ENCODE measurements at places on chromosomes 5 and 9. TPM values are rescaled to one million over a fixed set of nuclear protein-coding genes. Genes with fewer than 3 reads are reported as not detected.

PPP3R2 gene
- polyA plus RNA-seq: not detected

NMUR2 gene
- polyA plus RNA-seq: 0.16 TPM

DNA sequence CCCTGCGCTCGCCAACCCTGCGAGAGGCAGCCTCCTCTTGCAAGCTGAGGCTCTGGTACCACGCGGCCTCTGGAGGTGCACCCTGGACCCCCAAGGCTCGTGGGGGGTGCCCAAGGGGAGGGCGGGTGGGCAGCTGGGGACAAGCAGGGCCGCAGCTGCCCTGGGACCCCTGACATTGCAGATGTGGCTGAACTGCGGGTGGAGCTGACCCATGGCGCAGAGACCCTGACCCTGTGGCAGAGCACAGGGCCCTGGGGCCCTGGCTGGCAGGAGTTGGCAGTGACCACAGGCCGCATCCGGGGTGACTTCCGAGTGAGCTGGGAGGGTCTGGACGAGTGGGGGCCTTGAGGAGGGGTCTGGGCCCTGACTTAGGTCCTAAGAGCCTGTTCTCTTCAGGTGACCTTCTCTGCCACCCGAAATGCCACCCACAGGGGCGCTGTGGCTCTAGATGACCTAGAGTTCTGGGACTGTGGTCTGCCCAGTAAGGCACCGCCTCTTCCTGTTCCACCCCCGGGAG, 1.5 kb downstream of the MAMDC4 start:
- DNase-seq: no peak

C5orf46 gene
- not detected for polyA plus RNA-seq

- DNase-seq: no peak
Observed at GRCh38 chr5:60852940-60853339, 8.9 kb upstream of the ELOVL7 start.

DNA sequence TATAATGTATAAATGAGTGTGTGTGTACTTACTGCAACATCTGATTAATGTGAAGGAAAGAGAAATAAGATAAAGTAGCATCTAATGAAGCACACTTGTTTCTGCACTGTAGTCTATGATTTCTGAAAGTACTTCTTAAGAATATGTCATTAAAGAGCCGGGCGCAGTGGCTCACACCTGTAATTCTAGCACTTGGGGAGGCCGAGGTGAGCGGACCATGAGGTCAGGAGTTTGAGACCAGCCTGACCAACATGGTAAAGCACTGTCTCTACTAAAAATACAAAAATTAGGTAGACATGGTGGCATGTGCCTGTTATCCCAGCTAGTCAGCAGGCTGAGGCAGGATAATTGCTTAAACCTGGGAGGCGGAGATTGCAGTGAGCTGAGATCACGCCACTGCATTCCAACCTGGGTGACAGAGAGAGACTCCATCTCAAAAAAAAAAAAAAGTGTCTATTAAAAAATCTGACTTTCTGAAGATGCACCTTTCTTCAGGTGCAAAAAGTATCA, 556.9 kb downstream of the PTPRD start:
- no peak for DNase-seq

MTX3 gene
- polyA plus RNA-seq: 26.9 TPM

GRCh38 chr5:172646716-172647285, 5.7 kb downstream of the NEURL1B start:
- DNase-seq: no peak

All from right renal pelvis (tissue), 4 donors.